ENCODE measurements at places on chromosomes 5 and 9. TPM values are rescaled to one million over a fixed set of nuclear protein-coding genes. Genes with fewer than 3 reads are reported as not detected.

The NEURL1B gene
- total RNA-seq: 3.6 TPM

The PTGS1 gene
- 1.0 TPM for total RNA-seq

GRCh38 chr9:18496256-18497000 is 22.5 kb downstream of the ADAMTSL1 start:
- no peaks in the 10 kb centered on the region for H3K27me3 ChIP-seq
- H3K4me1 ChIP-seq: no peaks in the 10 kb centered on the region
- no peak for DNase-seq
- no peak overlapping the region for H3K27ac ChIP-seq

- peak; percentile 25 for DNase-seq
- no peaks in the 10 kb centered on the region for H3K4me1 ChIP-seq
- no peak overlapping the region for H3K27ac ChIP-seq
- no peaks in the 10 kb centered on the region for H3K36me3 ChIP-seq
- no peak overlapping the region for H3K4me3 ChIP-seq
- H3K27me3 ChIP-seq: no peaks in the 10 kb centered on the region
Observed at GRCh38 chr9:93012963-93013855, 45.3 kb upstream of the SUSD3 start.

The FOXD4L4 gene
- total RNA-seq: 0.26 TPM

DNA sequence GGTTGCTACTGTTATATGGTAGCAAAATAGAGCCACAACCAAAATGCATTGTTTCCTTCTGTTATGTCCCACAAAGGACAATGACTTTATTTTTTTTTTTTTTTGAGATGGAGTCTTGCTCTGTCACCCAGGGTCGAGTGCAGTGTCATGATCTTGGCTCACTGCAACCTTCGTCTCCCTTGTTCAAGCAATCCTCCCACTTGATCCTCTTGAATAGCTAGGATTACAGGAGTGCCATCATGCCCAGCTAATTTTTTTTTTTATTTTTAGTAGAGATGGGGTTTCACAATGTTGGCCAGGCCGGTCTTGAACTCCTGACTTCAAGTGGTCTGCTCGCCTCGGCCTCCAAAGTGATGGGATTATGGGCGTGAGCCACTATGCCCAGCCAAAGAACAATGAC is 527.7 kb upstream of the SGCD start:
- no peak for DNase-seq
- no peaks in the 10 kb centered on the region for H3K4me1 ChIP-seq
- no peak overlapping the region for H3K4me3 ChIP-seq
- H3K27ac ChIP-seq: no peak overlapping the region

The SLC6A19 gene
- total RNA-seq: not detected

The FBXL7 gene
- 14.6 TPM for total RNA-seq

GRCh38 chr9:127847178-127847510 is 7.3 kb downstream of the ENG start:
- no peak for DNase-seq
- H3K4me1 ChIP-seq: no peaks in the 10 kb centered on the region
- no peak overlapping the region for H3K27ac ChIP-seq
- H3K27me3 ChIP-seq: no peaks in the 10 kb centered on the region
- no peaks in the 10 kb centered on the region for H3K36me3 ChIP-seq

DNA sequence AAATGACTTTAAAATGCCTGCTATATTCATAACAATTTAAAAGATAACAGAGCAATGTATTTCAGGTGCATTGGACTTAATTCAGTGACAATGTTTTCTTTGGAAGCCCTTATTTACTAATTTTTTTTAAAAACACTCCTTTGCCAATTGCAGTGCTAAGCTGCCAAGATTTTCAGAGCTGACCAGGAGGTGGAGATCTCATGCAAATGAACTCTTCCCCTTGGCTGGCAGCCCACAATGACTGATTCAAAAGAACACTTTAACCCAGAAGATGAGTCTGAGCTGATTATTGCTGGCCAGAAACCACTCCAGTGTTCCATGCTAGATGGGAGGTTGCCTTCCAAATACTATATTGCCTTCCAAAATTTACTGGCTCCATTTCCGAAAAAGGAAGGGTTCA is 128.3 kb upstream of the CCNH start:
- no peaks in the 10 kb centered on the region for H3K27me3 ChIP-seq
- no peak overlapping the region for H3K27ac ChIP-seq
- no peaks in the 10 kb centered on the region for H3K36me3 ChIP-seq
- H3K4me3 ChIP-seq: no peak overlapping the region

GRCh38 chr9:79660615-79661014 is 88.8 kb downstream of the TLE4 start:
- H3K36me3 ChIP-seq: peaks cover 13% of the 10 kb centered on the region
- no peak overlapping the region for H3K4me3 ChIP-seq
- DNase-seq: no peak
- H3K27me3 ChIP-seq: no peaks in the 10 kb centered on the region
- H3K27ac ChIP-seq: no peak overlapping the region

- no peak overlapping the region for H3K4me3 ChIP-seq
- no peak overlapping the region for H3K27ac ChIP-seq
- H3K27me3 ChIP-seq: no peaks in the 10 kb centered on the region
- DNase-seq: no peak
Observed at GRCh38 chr5:169901896-169902295, 78.4 kb downstream of the INSYN2B start.

The GZMA gene
- total RNA-seq: not detected

- no peak for DNase-seq
- H3K4me3 ChIP-seq: peak overlapping the region; percentile 43
- H3K36me3 ChIP-seq: no peaks in the 10 kb centered on the region
- peaks cover 18% of the 10 kb centered on the region for H3K4me1 ChIP-seq
- H3K27me3 ChIP-seq: no peaks in the 10 kb centered on the region
- H3K27ac ChIP-seq: no peak overlapping the region
Observed at GRCh38 chr9:106620866-106621265, 242.1 kb upstream of the ZNF462 start.

The TEX53 gene
- not detected for total RNA-seq

GRCh38 chr9:69442486-69442885 is 117.5 kb downstream of the ENTREP1 start:
- H3K4me3 ChIP-seq: no peak overlapping the region
- DNase-seq: no peak
- no peaks in the 10 kb centered on the region for H3K4me1 ChIP-seq
- no peaks in the 10 kb centered on the region for H3K27me3 ChIP-seq
- H3K27ac ChIP-seq: no peak overlapping the region
- H3K36me3 ChIP-seq: peaks cover 4% of the 10 kb centered on the region

The PCA3 gene
- not detected for total RNA-seq

DNA sequence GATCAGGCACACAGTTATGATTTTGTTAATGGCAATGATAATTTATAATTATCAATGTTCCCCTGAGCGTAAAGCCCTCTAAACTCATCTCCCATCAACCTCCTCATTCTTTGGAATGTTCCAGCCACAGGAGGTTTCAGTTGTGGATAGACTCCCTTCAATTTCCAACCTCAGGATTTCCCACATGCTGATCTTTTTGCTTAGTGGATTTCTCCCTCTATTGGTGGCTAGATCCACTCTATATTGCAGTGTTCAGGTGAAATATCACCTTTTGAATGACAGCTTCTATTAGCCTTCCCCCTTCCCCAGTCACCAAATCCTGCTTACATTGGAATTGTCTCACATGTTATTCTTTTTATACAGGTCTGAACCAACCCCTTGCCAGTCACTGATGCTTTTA is 113.9 kb downstream of the CDH10 start:
- H3K27me3 ChIP-seq: no peaks in the 10 kb centered on the region
- no peak overlapping the region for H3K4me3 ChIP-seq
- no peak overlapping the region for H3K27ac ChIP-seq
- H3K36me3 ChIP-seq: no peaks in the 10 kb centered on the region
- no peaks in the 10 kb centered on the region for H3K4me1 ChIP-seq

- H3K4me1 ChIP-seq: no peaks in the 10 kb centered on the region
- peaks cover 5% of the 10 kb centered on the region for H3K36me3 ChIP-seq
- no peak overlapping the region for H3K4me3 ChIP-seq
- H3K27ac ChIP-seq: no peak overlapping the region
Observed at GRCh38 chr9:77475641-77476473, 172.3 kb downstream of the GNA14 start.

DNA sequence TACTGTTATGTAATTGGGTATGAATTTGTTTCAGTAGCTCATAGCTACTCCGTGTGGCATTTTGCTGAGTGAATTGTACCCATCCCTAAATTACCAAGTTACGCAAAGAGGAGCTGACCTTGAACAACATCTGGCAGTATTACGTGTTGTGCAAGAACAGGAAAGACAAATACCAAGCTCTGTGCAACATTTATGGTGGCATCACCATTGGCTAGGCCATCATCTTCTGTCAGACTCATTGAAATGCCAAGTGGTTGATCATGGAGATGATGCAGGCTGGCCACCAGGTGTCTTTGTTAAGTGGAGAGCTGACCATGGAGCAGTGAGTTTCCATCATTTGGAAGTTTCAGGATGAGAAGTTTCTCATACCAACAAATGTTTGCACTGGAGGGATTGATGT is 15.0 kb downstream of the ZSWIM6 start:
- peaks cover 2% of the 10 kb centered on the region for H3K4me1 ChIP-seq
- DNase-seq: no peak

The PROB1 gene
- total RNA-seq: 3.4 TPM

The IL5 gene
- not detected for total RNA-seq

GRCh38 chr9:133945977-133946753 is 46.0 kb downstream of the VAV2 start:
- DNase-seq: no peak
- no peaks in the 10 kb centered on the region for H3K4me1 ChIP-seq
- no peak overlapping the region for H3K4me3 ChIP-seq
- H3K27ac ChIP-seq: no peak overlapping the region

GRCh38 chr9:137351781-137352501 is 49.9 kb upstream of the NRARP start:
- H3K4me3 ChIP-seq: no peak overlapping the region
- H3K36me3 ChIP-seq: peaks cover 4% of the 10 kb centered on the region
- no peak for DNase-seq
- H3K27ac ChIP-seq: no peak overlapping the region
- H3K4me1 ChIP-seq: no peaks in the 10 kb centered on the region
- no peaks in the 10 kb centered on the region for H3K27me3 ChIP-seq

DNA sequence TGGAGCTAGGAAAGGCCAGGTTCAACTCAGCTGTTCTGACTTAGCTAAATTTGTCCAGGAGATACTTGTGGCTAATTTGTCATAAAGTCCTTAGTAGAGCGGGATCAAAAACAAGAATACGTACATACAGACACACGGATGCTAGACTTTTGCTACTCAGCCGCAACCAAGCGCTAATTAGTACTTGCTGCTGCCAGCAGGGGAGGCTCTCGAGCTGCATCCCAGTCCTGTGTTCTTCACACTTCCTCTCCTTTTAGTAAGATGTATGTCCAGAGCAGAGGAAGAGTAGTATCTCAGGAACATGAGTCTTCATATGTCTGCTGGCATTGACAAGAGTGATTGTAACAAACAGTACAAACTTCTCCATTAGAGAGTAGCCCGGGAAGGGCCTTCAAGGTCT is 58.3 kb downstream of the CYFIP2 start:
- H3K27ac ChIP-seq: no peak overlapping the region
- no peak overlapping the region for H3K4me3 ChIP-seq
- no peaks in the 10 kb centered on the region for H3K27me3 ChIP-seq
- no peaks in the 10 kb centered on the region for H3K36me3 ChIP-seq

DNA sequence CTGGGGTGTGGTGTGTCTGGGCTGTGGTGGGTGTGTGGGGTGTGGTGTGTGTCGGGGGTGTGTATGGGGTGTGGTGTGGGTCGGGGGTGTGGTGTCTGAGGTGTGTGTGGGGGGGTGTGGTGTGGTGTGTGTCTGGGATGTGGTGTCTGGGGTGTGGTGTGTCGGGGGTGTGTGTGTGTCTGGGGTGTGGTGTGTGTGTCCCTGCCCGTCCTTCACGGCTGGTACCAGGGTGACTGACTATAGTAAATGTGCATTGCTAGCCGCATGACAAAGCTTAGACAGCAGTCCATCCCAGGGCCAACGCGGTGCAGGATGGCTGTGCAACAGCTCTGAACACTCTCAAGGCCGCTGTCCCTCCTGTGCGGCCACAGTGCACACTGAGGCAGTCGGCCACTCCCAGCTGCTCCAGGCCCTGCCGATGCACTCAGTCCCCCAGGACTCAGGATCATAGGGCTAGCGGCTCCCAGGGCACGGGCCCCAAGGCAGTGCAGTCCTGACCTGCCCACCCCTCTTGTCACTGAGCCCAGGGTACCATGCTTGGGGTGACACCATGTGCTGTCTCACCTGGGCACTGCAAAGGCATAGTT is 54.0 kb downstream of the SECISBP2 start:
- H3K27ac ChIP-seq: no peak overlapping the region
- no peak overlapping the region for H3K4me3 ChIP-seq
- peaks cover 9% of the 10 kb centered on the region for H3K36me3 ChIP-seq
- H3K27me3 ChIP-seq: no peaks in the 10 kb centered on the region
- no peaks in the 10 kb centered on the region for H3K4me1 ChIP-seq
- DNase-seq: no peak
